ENCODE measurements at places on chromosomes 5 and 9.

DNA sequence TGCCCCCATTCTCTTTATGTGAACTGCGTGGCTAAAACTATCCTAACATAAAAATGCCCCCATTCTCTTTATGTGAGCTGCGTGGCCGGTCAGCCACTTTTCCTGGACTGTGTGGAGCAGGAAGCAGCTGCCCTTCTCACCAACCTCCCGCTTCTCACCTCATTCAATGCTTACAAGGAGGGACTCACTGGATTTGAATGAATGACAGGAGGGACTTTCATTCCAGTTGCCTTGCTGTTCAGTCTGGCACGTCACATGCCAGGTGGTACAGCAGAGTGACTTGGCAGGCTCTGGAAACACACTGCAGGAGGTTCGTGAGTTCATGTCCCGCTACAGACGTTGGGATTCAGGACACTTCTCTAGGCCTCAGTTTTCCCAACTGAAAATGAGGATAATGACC lies 60.2 kb upstream of the NFIL3 start:
- DNase-seq = no peak

GRCh38 chr9:4979239-4979638 lies 5.8 kb upstream of the JAK2 start:
- DNase-seq = no peak

- peak; percentile 44 for DNase-seq
Observed at GRCh38 chr5:107806705-107807104, 136.0 kb upstream of the EFNA5 start.

DNA sequence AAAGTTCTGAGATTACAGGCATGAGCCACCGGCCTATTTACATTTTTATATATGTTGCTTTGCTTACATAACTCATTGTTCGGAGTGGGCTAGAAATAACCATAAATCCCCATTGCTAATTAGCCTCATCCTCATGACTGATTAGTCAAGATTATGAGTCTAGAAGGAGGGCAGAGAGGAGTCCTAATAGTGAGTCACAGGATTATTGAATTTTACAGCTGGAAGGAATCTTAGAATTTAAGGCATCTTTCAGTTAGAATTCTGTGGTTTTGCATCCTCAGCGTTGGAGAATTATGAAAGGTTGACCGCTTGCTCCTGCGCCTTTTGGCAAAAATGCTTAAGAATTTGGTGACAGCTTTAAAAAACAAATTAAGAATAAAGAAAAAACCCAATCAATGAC lies 2.6 kb upstream of the PBX3 start:
- DNase-seq = peak; percentile 85

- DNase-seq = peak; percentile 42
Observed at GRCh38 chr9:125407974-125408900, 146.6 kb downstream of the GAPVD1 start.
